HFF-Myc (cell line): ENCODE measurements at places on chromosomes 6 and 20.

DNA sequence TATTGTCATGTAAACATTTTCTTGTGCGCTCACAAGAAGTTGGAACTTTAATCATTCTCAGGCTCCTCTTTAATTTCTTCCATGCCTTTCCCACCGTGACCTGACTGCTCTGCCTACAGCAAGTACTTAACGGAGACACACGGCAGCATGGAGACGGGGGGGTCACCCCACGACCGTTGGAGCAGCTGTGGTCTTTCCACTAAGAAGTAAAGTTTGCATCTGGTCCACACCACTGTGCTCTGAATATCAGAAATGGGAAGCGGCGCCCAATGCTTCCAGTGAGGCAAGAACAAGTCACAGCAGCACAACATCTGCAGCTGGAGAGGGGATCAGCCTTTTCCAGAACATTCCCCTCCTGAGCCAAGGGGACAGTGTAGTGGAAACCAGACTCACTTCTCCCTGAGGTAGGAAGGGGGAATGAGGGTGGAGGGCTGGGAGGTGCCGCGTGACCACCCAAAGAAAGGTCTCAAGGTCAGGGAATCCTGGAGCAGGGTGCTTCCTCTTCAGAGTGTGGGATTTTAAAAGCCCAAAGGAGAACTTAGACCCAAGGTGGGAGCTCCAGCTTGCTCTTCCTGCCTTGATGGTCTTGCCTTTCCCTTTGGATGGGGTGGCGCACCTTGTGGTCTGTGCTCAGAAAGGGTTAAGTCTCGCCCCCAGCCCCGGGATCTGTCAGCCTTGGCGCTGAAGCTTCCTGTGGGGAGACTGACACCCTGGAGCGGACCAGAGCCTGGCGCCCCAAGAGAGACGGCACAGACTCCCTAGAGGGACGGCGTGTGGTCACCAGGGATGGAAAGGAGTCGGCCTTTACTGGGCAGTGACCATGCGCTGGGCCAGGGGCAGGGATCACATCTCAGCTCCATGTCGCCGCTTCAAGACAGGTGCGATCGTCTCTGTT, 25.6 kb upstream of the SMOC2 start:
- no peak for DNase-seq

GRCh38 chr20:60901831-60902230, 350.2 kb upstream of the CDH4 start:
- no peak for DNase-seq

DNA sequence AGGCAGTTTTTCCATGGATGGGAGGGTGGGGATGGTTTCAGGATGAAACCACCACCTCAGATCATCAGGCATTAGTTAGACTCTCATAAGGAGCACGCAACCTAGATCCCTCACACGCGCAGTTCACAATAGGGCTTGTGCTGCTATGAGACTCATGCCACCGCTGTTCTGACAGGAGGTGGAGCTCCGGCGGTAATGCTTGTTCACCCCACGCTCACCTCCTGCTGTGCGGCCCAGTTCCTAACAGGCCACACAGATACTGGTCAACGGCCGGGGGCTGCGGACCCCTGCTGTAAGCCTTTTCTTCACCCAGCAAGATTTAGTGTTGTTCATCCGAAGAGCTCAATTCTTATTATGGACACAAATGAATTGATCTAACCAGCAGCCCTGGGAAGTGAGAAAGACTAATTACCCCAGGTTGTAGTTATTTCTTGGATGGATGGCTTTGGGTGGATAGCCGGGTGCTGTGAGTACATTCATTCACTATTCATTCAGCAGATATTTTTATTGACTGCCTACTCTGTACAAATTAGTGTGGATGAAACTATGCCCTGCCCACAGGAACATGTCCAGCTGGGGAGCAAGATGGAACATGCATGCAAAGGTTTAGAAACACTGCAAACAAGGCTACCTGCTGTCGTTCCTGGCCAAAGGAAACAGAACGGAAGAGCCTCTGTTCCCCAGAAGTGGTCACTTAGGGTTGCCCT, 57.2 kb downstream of the RIOK1 start:
- DNase-seq = no peak

DNA sequence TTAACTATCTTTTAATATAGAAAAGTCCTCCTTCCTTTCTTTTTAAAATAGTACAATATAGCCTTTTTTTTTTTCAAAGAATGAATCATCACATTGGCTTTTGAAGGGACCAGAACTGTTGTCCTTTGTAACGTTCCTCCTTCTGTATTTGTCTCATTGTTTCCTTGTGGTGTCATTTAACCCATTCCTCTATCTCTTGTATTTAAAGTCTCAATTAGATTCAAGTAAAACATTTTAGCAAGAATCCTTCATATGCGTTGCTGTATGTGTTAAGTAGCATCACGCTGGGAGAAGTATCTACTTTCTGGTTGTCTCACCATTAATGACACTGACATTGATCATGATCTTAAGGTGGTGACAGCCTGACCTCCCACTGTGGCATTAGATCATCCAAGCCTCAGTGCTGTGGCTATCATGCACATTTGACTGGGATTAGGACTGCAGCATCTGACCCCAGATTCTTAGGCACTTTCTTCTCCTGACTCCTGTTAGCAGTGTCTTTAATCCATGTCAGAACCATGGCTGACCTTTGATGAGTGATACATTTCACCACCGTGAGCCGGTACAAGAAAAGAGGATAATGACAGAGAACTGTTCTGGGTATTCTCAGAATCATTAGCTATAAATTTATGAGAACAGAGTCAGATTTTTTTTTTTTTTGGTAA, 67.5 kb upstream of the TFB1M start:
- DNase-seq = no peak

DNA sequence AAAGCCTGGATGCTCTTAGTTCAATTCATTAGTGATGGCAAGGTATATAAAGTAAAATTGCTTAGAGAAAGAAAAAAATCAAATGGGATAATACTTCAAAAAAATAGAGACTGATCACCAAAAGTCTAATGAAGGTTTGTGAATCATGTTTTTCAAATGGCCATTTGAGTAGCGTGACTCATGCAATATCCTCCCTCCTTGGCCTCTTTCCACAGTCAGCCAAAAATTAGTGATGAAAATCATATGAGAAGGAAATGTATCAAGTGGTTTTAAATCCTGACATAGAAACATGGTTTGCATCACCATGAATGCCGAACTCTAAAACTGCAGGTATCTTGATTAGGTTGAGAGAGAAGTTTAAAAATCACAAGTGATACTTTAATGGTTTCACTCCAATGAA, 1.2 kb upstream of the COL19A1 start:
- peak; percentile 2 for DNase-seq

GRCh38 chr6:83589076-83589475, 76.7 kb downstream of the PRSS35 start:
- DNase-seq = no peak

DNA sequence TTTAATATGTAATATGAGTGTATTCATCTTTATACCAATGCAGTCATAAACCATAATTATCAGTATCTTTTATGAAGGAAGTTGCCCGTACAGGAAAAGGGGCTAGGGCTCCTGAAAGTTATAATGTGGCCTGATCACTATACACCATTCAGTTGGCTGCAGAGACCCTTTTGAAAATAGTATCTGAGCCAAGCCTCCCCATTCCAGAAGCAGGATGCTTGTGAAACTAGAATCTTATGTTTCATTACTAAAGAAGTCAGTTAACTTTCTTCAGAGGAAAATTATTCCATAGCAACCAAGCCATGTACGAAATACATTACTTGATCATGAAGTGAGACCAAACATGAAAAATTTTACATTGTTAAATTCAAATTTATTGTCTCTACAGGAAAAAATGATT, 251.5 kb upstream of the TCF21 start:
- no peak for DNase-seq

GRCh38 chr20:57837208-57838035, 127.6 kb upstream of the PMEPA1 start:
- no peak for DNase-seq

DNA sequence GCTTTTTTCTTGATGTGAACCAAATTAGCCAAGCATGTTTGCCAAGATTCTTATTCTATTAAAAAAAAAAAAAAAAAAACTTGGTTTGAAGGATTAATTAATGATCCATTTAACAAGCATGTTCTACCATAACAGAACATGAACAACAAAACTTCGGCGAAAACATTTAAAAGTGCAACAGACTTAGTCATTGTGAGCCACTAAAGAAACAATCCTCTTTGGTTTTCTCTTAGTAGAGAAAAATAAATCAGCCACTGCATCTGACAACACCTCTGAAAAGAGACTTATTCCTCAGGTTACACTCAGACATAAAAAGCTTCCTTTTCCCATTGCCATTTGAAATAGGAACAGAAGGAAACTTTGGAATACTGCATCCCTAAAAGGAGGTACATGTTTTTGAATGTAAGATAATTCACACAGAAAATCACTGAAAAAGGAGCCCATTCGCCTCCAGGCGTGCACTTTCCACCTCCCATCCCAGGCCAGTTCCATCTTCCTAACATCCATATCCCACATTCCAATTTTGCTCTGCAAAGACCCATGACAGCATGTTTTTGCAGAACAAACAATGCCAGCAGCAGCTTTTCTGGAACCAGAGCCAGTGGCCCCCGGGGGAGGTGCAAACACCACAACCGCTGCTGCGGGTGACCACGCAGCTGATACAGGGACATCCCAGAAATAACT, 79.5 kb downstream of the ZMYND8 start:
- no peak for DNase-seq

- no peak for DNase-seq
These were observed 256.2 kb upstream of the MANEA start for GRCh38 chr6:95321126-95321525.

- no peak for DNase-seq
These were observed 11.0 kb upstream of the SAMD5 start for GRCh38 chr6:147497472-147497871.

DNA sequence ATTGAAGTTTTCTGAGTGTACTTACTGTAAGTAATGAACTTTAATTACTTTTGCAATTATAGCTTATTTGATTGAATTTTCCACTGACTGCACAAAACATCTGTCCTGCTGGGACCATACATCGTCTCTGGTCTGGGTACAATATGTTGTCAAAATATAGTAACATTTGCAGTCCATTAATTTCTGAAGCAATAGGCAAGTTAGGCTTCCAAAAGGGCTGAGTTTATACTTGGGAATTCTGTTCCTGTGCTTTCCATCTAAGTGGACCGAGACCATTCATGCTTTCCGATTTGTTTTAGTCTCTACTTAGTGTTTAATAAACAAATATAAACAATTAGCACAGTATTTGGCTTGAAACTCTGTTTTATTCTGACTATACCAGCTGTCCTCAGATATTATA, 139.3 kb downstream of the RFPL4B start:
- no peak for DNase-seq

GRCh38 chr6:105489216-105489530, 86.3 kb upstream of the PREP start:
- no peak for DNase-seq

- no peak for DNase-seq
These were observed 75.8 kb downstream of the PSMG4 start for GRCh38 chr6:3334555-3334954.

DNA sequence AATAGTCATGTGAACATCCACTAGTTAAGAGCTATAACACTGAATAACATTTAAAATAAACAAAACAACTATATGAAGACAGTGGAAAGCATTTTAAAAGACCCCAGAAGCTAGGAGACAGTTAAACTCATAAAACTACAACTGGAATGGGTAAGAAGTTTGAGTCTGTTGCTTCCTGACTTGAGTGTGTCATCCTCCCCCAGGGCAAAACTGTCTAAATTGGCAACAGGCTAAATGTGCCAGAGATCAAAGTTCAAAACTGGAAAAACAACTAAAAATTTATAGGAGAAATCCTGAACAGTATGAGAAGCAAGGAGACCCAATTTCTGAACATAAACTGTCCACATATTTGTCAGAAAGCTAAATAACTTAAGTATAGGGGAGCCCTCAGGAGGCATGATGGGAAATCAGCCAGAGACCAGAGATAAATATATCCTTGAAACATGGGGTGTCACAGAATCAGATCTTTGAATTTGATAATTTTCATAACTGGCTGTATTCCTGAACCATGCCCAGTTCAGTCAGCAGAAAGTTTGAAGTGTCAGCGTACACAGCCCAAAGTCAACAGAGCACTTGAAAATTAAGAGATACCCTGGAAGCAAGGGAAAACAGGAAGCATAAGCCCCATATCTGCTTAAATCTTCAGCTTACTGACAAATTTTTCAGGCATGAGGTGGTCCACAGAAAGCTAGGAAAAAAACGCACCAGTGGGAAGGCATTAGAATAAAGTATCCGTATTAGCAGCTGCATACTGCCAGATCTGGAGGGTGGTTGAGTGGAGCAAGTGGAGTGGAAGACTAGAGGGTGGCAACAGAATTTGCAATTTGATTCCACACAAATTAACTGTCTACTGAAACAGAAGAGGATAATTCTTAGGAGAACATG, 516.1 kb upstream of the MAN1A1 start:
- DNase-seq = no peak

DNA sequence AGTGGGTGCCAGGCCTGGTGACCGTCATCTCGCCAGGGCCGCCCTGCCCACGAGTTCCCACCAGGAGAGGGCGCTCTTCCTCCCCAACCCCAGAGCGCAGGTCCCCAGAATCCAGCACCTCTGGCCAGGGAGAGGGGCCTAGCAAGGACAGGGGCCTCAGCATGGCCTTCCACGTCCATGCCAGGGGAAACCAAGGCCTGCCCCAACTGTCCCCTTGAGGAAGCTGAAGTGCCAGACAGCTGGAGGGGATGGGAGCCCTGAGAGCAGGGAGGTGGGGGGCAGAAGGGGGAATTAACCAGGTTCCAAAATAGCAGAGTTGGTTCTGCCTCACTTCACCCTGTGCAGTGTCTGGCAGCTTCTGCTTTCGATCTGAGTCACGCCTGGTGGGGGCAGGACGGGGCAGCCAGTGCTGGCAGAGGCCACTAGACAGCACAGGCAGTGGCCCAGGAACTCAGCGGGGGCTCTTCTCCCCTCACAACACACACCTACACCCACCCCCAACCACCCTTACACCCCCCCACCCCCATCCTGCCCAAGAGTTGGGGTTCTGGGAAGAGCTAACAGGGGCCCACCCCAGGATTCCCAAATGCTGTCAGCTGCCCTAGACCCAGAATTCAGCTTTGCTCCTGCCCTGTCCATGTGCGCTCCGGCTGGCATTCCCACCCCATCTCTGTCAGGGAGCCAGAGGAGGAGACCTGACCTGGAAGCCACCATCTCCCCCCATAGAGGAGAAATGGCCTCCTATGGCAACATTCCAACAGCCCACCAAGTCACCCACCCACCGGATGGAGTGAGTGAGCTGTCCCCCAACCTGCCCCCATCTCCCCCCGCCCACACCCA, 29.2 kb downstream of the TFEB start:
- no peak for DNase-seq

DNA sequence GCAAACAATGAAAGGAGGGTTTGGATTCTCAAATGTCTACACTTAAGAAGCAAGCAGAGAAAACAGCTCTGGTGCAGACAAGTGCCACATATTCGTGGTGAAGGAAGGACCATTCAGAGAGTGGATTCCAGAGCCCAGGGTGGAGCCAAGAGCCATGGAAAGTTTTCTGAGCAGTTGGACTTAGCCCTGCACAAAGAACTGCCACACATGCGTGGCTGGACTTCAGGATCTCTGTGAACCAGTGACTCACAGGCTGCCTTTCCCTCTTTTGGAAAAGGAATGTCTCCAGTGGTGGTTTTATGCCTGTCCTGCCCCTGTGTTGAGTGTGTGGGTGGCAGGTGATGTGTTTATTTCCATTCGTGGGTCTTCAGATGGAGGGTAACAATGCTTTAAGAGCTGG, 489.5 kb downstream of the CDH26 start:
- no peak for DNase-seq

- DNase-seq = peak; percentile 27
These were observed 78.3 kb downstream of the TBX18 start for GRCh38 chr6:84685983-84686584.

GRCh38 chr6:85134172-85134571, 315.7 kb upstream of the NT5E start:
- DNase-seq = no peak
